ENCODE measurements at places on chromosomes 16 and 17. TPM values are rescaled to one million over a fixed set of nuclear protein-coding genes. Genes with fewer than 3 reads are reported as not detected.

KRTAP9-8 gene
- not detected for total RNA-seq

KCNJ18 gene
- not detected for total RNA-seq

FAM83G gene
- total RNA-seq: 7.9 TPM

SLC52A1 gene
- total RNA-seq: not detected

TEKT3 gene
- not detected for total RNA-seq

AKAP10 gene
- total RNA-seq: 39.8 TPM

IGF2BP1 gene
- not detected for total RNA-seq

TMEM114 gene
- total RNA-seq: not detected

ZFP3 gene
- total RNA-seq: 3.6 TPM

TBC1D16 gene
- 2.6 TPM for total RNA-seq

RCVRN gene
- not detected for total RNA-seq

CCL1 gene
- not detected for total RNA-seq

P4HB gene
- 281 TPM for total RNA-seq

TNFRSF13B gene
- 1.1 TPM for total RNA-seq

TPSB2 gene
- total RNA-seq: not detected

SPNS2 gene
- total RNA-seq: 0.22 TPM

DVL2 gene
- 46.9 TPM for total RNA-seq

ASPA gene
- total RNA-seq: not detected

KRTAP4-9 gene
- total RNA-seq: not detected

NOL3 gene
- total RNA-seq: 5.5 TPM

ALOX15B gene
- not detected for total RNA-seq

HOXB4 gene
- total RNA-seq: 0.91 TPM

Data from T-helper 17 cell (primary cell).